ENCODE measurements at places on chromosomes 6 and 20. TPM values are rescaled to one million over a fixed set of nuclear protein-coding genes. Genes with fewer than 3 reads are reported as not detected.

The TSHZ2 gene
- total RNA-seq, result 33.1 TPM

The CD24 gene
- total RNA-seq, result 3.3 TPM

The RBCK1 gene
- 72.7 TPM for total RNA-seq

The KCNK16 gene
- total RNA-seq, result not detected

The RGS17 gene
- 0.31 TPM for total RNA-seq

The CCM2L gene
- total RNA-seq, result 11.7 TPM

The KIF16B gene
- 27.4 TPM for total RNA-seq

The BPIFA1 gene
- total RNA-seq, result not detected

The HLA-DRB5 gene
- 56.6 TPM for total RNA-seq

All from sciatic nerve (tissue), 2 donors.